Mammary epithelial cell (primary cell): ENCODE measurements at places on chromosomes 7 and 10. TPM values are rescaled to one million over a fixed set of nuclear protein-coding genes. Genes with fewer than 3 reads are reported as not detected.

The CACNA2D1 gene
- 24.0 TPM for total RNA-seq

The H2BK1 gene
- not detected in 2 replicates for total RNA-seq

The OPALIN gene
- not detected in 2 replicates for total RNA-seq

The DDC gene
- not detected in 2 replicates for total RNA-seq

The C10orf90 gene
- total RNA-seq, result not detected in 2 replicates

The STEAP1B gene
- 0.17 TPM for total RNA-seq

- DNase-seq, result no peak
These were observed 15.6 kb downstream of the ARHGAP21 start for GRCh38 chr10:24708081-24708480.

DNA sequence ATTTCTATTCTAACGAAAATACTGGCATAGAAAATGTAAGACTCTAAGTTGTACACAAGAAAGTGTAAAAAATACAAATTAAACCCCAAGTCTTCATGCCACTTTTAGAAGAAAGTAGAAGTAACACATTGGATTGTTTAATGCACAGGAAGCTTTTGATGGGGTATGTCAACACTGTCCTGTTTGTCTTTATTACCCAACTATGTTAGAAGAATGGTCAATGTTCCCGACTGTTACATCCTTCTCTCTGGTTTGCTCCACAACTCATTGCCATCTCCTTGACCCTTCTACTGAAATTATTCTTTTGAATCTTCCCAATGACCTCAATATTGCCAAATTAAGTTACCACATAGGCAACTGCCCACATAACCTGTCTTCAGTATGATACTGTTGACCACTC lies 35.8 kb downstream of the COL28A1 start:
- DNase-seq, result no peak

- DNase-seq, result peak; percentile 28
These were observed 114.0 kb upstream of the COBL start for GRCh38 chr7:51430480-51431086.

GRCh38 chr10:73763343-73763742 lies 18.5 kb upstream of the CHCHD1 start:
- no peak for DNase-seq

DNA sequence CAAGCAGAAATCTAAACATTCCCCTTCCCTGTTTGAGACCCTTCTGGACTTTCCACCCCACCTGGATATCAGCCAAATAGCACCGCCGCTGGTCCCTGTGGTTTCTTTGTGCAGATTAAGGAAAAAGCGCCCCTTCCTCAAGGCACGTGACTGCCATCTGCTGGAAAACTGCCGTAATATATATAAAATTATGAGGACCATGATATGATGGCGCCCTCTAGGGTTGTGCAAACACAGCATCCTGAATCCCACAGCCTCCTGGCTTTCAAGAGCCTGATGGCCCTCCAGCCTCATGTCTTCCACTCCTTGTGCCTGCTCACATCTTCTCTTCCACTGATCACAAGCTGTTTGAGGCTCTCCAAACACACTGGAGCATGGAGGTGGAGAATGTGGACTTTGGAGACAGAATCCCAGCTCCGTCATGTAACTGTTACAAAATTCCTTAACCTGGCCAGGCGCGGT lies 121.3 kb downstream of the MYL10 start:
- peak; percentile 9 for DNase-seq

DNA sequence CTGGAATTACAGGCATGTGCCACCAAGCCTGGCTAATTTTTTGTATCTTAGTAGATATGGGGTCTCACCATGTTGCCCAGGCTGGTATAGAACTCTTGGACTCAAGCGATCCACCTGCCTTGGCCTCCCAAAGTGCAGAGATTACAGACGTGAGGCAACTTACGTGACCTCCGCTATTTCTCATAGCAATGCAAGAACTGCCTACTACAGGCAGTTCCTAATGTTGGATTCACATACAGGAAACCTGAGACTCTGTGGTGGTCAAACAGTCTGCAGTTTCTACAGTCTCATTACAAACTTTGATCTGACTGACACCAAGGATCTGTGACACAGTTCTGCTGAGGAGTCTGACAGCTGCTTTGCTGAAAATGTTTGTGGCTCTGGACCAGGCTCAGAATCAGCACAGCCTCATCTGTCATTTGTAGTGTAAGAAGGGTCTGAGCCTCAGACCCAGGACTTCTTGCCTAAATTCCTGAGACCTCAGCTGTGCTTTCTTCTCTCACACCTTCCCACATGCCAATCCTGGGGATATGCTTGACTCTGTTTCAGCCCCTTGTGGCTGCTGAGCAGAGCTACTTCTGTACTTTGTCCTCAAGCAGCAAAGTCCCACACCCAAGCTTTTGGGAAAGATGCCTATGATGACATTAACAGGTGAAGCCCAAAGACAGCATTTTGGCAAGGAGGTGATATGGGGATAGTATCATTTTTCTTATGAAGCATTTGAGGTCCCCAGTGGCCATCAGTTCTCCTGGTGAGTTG lies 48.0 kb upstream of the CYP2C9 start:
- no peak for DNase-seq

- DNase-seq, result peak; percentile 53
These were observed 38.6 kb downstream of the CLRN3 start for GRCh38 chr10:127853868-127854768.

GRCh38 chr7:49432254-49432653 lies 341.2 kb upstream of the VWC2 start:
- DNase-seq, result no peak

- DNase-seq, result peak; percentile 7
These were observed 156.8 kb downstream of the FRMD4A start for GRCh38 chr10:14173706-14174594.

DNA sequence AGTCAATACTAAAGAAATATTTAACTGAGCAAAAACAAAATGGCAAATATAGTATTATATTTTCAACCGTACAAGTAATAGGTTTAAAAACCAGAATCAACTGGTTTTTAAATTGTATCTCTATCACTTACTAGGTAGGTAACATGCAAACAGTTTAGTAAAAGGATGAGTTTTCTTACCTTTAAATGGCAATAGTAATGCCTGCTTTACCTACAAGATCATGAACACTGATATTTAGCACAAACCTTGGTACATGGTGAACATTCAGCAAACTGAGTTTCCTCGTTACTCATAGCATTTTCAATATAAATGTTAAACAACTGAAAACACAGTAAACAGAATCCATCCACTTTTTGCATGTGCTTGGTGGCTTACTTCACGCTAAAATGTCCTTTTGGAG lies 389.1 kb downstream of the PARD3 start:
- DNase-seq, result no peak

DNA sequence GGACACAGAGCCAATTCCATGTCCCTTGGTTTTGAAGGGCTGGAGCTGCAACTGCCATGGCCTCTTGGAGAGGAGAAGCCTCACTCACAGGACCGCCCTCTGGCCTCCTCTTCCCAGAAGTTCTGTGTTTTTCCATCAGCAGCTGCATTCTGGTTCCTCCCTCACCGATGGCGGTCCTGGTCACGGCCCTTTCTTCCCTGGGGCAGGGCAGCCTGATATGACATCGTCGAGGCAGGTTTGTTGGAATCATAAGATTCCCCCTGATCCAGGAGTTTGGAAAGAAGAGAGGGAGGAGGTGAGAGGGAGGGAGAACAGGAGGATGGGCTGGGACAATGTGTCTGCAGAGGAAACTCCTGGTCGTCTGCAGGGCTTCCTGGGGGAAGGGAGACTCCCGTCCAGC lies 82.7 kb upstream of the PDZD8 start:
- DNase-seq, result no peak

DNA sequence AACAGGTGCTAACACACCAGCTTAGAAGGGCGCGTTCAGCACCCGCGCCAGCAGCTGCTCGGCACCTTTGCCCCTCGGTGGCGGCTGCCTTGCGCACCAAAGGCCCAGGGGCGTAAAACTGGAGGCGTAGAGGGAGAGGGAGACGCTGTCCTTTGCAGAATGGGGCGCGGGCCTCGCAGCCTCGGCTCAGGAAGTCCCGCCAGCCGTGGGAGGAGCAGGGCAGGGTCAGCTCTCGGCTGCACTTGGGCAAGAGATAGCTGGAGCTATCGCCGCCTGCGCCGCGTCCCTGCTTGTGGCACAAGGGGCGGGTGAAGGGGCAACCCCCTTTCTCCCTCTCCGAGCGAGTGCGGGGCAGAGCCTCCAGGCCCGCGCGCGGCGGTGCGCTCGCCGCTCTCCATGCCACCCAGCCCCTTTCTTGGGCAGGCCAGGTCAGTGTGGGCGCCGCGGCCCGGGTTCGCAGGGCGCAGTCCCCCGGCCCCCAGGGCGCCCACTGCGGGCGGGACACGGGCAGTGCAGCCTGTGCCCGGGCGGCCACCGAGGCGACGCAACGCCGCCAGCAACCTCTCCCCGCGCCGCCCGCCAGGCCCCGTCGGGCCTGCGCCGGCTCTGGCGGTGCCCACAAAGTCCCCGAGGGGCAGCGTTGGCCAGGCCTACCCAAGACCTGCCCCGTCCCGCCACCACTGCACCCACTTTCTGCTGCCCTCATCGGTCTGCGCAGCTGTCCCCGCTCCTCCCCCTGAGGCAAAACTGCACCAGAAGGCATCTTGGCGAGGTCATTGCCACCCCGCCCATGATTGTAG lies 4.1 kb downstream of the NEUROD6 start:
- no peak for DNase-seq

GRCh38 chr10:30581779-30582380 lies 47.7 kb downstream of the LYZL2 start:
- DNase-seq, result peak; percentile 38

DNA sequence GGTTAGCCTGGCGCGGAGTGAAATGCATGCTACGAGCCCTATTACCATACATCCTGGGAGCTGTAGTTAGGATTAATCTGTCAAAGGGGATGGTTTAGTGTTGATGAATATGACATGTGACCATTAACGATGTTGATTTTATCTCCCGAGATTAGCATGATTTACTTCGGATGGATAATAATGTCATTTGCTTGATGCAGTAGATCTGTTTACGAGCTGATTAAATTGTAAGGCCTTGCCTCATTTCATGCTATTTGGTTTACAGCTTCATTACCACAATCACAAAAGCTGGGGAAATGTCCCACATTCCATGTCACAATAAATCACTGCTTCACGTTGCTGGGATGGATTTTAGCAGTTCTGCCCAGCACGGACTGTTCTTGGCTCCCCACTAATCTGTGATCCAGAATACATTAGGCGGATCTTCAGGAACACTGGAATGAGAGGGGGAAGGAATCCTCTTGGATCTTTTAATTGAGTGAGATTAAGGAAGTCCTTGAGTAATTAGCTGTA lies 22.3 kb downstream of the ZNF503 start:
- DNase-seq, result no peak

DNA sequence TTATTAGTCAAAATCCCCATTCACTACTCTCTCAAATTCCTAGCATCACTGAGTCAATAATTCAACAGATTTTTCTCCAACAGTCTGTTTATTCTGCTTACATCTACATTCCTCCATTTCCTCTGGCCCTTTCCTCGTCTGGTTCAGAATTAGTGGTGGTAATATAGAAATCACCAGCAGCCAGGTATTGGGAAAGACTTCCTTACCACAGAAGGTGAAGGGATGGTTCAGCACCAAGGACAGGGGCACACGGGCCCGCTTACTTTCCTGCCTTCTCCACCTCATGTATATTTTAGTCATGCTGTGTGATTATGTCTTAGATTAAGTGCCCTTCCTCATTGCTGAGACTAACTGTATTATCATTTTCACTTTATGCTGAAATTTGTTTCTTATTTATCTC lies 70.4 kb upstream of the APBB1IP start:
- DNase-seq, result peak; percentile 3

DNA sequence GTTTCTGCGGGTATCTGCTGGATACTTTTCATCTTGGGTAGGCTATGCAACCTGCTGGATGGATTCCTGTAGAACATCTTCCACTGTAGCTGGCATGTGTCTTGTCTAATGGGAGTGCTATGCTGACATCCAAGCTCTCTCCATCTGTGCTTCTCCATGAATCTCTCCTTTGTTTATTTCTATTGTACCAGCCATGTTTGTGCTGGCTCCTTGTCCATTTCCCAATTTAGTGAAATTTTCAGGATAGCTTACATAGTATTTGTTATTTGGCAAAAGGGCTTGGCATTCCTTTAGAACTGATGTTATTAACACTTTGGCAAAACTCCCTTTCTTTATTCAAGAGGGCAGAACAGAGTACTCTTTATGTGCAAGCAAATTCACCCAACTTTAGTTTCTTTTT lies 198.0 kb downstream of the CSTF2T start:
- DNase-seq, result no peak

- DNase-seq, result peak; percentile 43
These were observed at the start of gene C10orf67 for GRCh38 chr10:23344241-23344841. C10orf67 (minus strand) TSS chr10:23344797; CDS start chr10:23344774, 23 bp downstream.

- peak; percentile 60 for DNase-seq
These were observed 482.1 kb downstream of the IPMK start for GRCh38 chr10:57785546-57785945.

DNA sequence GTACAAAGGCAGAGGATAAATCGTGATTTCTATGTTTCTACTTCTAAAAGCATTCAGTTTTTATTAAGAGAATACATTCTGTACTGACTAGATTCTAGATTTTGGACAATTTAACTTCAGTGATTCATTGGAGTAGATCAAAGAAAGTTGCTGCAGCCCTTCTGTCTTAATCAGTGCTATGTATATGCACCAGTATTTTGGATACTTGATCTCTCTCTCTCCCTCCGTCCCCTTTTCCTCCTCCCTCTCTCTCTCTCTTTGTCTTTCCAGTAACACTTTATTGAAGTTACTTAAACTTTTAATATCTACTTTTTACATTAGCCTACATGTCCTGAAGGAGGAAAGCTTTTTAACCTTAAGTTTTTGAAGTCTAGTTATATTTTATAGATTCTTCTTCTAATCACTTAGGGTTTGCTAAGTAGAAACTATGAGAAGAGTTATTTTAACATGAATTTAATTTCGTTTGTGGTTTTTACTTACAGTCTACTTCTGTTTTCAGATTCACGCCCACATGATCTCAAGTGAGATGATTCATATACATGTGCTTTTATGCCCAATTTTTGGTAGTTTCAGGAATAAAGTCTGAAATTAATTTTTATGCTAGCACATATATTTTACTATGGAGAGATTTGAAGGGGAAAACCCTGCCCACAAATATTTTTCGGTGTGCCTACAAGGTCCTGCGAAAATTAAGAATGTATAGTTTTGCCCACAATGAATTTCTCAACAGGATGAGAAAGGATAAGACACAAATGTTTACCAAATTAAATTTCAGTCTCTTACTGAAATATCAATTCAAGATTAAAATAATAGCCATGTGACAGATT lies 9.1 kb downstream of the MDFIC start:
- peak; percentile 56 for DNase-seq

GRCh38 chr10:88833723-88834122 lies 17.9 kb downstream of the ANKRD22 start:
- DNase-seq, result no peak

DNA sequence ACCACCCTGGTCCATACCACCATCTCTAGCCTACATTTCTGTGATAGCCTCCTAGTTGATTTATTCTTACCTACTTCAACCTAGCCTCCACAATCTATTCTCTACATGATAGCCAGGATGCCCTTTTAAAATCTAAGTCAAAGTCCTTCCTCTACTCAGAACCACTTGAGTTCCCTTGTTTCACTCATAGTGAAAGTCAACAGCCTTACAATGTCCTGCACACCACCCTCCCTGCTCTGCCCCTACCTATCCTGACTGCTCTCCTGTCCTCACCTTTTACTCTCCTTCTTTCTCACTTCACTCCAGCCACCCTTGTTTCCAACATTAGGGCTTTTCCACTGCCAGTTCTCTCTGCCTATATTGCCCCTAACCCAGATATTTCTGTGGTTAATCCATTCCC lies 146.7 kb downstream of the GRM3 start:
- no peak for DNase-seq
